H9 (cell line): ENCODE measurements at places on chromosomes 11 and 22. TPM values are rescaled to one million over a fixed set of nuclear protein-coding genes. Genes with fewer than 3 reads are reported as not detected.

DNA sequence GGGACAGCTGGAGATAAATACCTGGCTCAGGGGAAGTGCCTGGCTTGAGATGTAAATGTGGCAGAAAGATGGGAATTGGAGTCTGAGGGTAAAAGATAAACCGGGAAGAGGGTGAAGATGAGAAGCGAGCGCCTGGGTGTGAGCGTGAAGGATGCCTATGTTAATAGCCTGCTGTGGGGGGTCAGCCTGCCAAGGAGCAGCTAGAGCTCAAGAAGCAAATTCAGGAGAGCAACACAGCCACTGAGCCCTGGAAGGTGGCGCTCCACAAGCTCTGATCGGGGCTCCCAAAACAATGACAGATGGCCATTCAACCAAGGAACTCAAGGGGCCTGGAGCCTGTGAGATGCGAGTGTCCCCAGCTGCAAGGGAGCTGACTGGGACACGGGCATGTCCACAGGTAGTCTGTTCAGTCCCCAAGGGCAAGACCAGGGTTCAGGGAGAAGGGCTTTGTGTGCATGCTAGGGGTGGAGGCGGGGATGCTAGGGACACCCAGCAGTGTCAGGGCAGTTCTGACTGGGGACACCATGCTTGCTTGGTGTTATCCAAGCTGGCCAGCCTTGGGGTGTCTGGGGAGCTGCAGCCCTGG is 2.8 kb downstream of the GSC2 start:
- no peak for DNase-seq
- peaks cover 45% of the 10 kb centered on the region for H3K27me3 ChIP-seq
- peak overlapping the region; percentile 45; the same call in 1 of the 3 replicates for H3K4me3 ChIP-seq
- peaks cover 9% of the 10 kb centered on the region for H3K36me3 ChIP-seq
- H3K4me1 ChIP-seq = no peaks in the 10 kb centered on the region

DNA sequence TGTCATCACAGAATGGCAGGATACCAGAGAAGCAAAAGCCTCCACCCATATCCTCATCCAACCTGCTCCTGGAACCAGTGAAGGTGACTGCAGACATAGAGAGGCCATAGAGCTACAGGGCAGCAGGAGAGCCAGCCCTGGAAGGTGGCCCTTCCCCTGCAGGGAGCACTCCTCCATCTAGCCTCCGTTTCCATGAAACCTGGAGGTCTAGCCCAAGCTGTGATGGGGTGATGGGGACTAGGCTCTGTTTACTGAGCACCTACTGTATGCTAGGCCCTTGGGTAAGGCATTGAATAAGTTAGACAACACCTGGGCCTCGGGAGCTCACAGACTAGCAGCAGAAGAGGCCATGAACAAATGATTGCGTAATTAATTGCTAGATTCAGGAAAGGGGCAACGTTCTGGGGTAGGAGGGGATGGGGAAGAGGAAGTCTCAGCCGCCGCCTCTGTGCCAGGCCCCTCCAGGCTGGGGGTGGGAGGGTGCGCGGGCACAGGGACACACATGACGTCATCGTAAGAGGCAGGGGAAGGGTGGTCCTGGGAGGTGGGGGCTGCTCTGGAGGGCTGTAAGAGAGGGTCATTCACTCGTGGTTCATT is 784 bp upstream of the SYNGR1 start:
- no peaks in the 10 kb centered on the region for H3K36me3 ChIP-seq
- peak overlapping the region; percentile 88 for H3K4me3 ChIP-seq
- peaks cover 6% of the 10 kb centered on the region; the same call in 1 of the 2 replicates for H3K4me1 ChIP-seq
- H3K27me3 ChIP-seq = no peaks in the 10 kb centered on the region
- no peak overlapping the region for H3K27ac ChIP-seq

CRYBB3 gene
- total RNA-seq = 0.39 and 0.53 TPM in 2 replicates

DNA sequence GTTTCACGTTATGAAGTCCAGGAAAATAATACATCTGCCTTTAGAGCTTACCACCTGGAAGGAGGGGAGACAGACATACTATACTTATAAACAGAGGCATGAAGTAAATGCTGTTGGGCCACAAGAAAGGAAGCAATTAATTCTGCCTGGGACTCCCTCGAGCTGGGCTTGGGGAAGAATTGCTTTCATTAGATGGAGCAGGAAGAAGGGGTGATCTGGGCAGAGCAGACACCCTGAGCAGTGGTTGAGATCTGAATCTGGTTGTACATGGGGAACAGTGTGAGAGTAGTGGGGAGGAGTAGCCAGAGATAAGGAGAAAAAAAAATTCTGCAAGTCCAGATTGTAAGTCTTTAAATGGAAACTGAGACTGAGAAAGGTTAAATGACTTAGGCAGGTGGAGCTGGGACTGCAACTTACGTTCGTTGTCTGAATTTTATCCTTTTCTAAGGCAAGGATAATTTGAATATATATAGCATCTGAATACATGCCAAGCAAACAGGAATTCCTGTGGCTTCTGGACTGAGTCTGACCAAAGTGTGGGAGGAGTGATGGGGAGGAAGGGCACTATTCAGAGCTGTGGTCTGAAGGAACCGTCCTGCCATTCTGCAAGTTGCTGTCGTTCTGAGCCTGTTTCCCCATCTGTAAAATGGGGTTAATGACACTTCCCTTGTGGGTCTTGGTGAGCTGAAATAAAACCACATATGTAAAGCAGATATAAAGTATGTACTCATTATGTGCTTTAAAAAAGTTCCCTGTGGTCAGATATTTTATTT is 7.9 kb downstream of the NCAM1 start:
- H3K27me3 ChIP-seq = no peaks in the 10 kb centered on the region
- H3K36me3 ChIP-seq = no peaks in the 10 kb centered on the region
- H3K4me3 ChIP-seq = no peak overlapping the region
- H3K27ac ChIP-seq = no peak overlapping the region
- H3K4me1 ChIP-seq = peaks cover 3% of the 10 kb centered on the region; the same call in 1 of the 2 replicates

DNA sequence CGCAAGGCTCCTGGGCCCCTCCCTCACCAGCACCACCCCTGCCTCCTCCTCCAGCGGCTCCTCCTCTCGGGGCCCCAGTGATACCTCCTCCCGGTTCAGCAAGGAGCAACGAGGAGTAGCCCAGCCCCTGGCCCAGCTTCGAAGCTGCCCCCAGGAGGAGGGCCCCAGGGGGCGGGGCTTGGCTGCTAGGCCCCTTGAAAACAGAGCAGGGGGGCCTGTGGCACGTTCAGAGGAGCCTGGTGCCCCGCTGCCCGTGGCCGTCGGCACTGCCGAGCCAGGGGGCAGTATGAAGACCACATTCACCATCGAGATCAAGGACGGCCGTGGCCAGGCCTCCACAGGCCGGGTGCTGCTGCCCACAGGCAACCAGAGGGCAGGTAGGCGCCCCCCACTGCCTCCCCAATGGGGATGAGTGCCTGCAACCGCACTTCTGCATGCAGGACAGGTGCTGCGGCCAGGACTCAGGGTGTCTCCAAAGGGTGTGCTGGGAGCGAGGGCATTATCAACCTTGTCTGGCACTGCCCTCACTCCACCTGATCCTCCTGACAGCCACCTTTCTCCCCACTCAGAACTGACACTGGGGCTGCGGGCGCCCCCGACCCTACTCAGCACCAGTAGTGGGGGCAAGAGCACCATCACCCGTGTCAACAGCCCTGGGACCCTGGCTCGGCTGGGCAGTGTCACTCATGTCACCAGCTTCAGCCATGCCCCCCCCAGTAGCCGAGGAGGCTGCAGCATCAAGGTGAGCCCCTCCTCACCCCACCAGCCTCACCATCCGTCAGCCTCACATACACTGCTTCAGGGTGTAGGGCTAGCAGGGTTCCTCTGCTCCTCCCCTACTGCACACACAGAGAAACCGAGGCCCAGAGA is 10.2 kb downstream of the SMTN start:
- H3K27me3 ChIP-seq = no peaks in the 10 kb centered on the region
- no peaks in the 10 kb centered on the region for H3K4me1 ChIP-seq
- no peak overlapping the region for H3K27ac ChIP-seq
- no peak for DNase-seq
- no peak overlapping the region for H3K4me3 ChIP-seq
- H3K36me3 ChIP-seq = no peaks in the 10 kb centered on the region

SCN2B gene
- total RNA-seq = not detected in 2 replicates

DNA sequence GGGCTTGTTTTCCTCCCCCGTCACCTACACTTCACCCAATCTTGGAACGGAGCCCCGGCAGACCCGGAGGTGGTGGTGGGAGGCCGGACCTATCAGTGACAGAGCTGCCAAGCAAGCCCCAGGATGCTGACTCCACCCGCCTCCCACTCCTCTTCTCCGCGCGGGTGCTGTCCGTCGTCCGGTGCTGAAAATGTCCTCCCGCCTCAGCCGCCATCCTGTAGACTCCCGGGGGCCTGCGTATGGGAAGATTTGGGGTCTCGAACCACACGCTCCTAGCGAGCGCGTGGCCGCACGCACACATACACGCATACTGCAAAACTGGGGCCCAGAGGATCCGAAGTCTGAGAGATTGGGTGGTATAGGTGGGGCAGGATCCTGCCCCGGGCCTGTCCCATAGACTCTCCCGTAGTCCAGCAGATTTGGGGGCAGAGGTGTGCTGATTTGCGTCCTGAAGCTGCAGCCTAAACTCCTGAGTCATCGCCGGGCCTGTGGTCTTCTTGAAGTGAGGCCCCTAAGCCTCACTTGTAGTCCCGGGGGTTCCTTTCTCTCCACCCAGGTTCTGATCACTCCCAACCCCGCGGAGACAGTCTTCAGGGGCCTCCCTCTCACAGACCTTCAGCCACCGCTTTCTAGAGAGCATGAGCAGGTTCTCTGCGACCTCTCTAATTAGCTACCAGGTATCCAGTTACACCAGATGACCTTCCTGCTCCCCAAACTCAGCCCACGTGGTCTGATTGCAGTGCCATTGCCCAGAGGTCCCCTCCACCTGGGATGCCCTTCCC is 796 bp upstream of the YIF1A start:
- peaks cover 2% of the 10 kb centered on the region; the same call in 2 of the 3 replicates for H3K36me3 ChIP-seq
- H3K4me3 ChIP-seq = peak overlapping the region; percentile 86
- H3K27me3 ChIP-seq = peaks cover 8% of the 10 kb centered on the region; the same call in 1 of the 2 replicates
- H3K4me1 ChIP-seq = peaks cover 6% of the 10 kb centered on the region
- no peak overlapping the region for H3K27ac ChIP-seq

DNA sequence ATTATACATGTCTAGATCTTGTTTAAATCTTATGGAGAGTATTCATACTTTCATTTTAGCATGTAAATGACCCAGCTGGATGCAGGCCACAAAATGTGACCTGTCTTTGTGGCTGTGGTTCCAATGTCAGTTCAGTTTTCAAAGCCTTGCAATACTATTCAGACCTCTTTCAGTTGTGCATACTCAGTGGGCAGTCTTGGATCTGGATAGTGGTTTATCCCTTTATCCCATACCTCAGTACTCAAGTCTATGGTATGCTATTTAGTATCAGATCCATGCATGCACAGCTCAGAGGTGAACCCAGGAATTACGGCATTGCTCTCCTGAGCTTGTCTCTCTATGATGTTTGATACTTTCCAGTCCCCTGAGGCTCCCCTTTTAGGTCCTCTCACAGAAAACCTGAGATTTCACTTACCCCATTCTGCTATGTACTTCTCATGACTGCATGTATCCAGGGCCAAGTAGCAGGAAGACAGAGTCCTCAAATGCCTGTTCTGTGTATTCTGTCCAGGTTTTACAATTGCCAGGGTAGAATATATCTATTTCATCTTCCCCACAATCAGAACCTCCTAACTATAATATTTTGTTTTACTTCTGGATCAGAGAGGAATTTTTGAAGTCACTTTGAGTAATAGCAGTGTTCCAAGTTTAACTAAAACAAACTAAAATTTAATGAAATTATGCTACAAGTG is 6.9 kb upstream of the P4HA3 start:
- H3K36me3 ChIP-seq = peaks cover 8% of the 10 kb centered on the region; the same call in 1 of the 2 replicates
- no peak overlapping the region for H3K4me3 ChIP-seq
- no peak for DNase-seq
- H3K27me3 ChIP-seq = no peaks in the 10 kb centered on the region

DEPDC7 gene
- 4.4 TPM in 2 replicates for total RNA-seq

- no peak for DNase-seq
- H3K36me3 ChIP-seq = no peaks in the 10 kb centered on the region
- H3K27me3 ChIP-seq = no peaks in the 10 kb centered on the region
- H3K4me3 ChIP-seq = no peak overlapping the region
Measured at GRCh38 chr11:57980201-57980600, 43.5 kb upstream of the OR9Q1 start.

RNF141 gene
- total RNA-seq = 23.7 and 24.7 TPM in 2 replicates
